CD8-positive, alpha-beta memory T cell (primary cell): ENCODE measurements at places on chromosomes 13 and 19.

- no peak for DNase-seq
Observed at GRCh38 chr13:114011226-114011625, 37.4 kb upstream of the C13orf46 start.

DNA sequence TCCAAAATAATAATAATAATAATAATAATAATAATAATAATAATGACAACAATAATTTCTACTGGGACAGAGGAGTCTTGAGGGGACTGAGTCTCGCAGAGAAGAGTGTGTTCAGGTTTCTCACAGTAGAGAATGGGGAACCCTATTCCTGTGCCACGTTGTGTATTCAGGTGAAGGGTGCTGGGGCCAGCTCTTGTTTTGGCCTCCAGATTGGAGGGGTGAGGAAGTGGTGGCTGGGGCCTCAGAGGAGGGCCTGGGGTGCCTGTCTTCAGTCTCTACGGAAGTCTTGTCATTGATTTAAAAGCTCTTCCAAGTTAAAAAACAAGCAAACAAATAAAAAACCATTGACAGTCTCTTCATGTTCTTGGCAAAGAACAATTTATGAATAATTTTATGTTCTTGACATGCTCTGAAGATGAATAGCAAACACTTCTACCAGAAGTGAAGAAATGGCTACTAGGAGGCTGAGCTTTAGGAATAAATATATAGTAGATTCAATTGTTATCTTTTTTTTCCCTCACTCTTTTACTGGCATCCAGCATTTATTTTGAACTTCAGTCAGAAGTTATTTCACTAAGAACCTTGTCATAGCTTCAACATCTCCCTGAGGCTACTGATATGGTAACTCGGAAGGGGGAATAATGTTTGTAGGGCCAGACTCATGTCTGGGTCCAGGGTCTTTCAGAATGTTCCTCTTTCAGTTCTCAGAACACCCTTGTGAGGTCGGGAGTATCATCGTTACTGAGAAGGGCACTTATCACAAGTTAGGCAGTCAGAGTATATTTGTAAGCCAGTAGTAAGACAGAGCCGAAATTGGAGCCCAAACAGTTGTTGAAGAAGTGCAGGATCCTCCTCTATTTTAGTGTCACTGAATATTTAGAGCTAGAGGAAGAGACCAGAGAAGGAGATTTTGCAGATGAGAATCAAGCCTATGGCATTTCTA, 13.1 kb downstream of the LRCH1 start:
- DNase-seq, result no peak

- no peak for DNase-seq
Observed at GRCh38 chr13:51432576-51432975, 20.3 kb downstream of the INTS6 start.

- no peak for DNase-seq
Observed at GRCh38 chr13:66171920-66172319, 1058.2 kb downstream of the PCDH9 start.

DNA sequence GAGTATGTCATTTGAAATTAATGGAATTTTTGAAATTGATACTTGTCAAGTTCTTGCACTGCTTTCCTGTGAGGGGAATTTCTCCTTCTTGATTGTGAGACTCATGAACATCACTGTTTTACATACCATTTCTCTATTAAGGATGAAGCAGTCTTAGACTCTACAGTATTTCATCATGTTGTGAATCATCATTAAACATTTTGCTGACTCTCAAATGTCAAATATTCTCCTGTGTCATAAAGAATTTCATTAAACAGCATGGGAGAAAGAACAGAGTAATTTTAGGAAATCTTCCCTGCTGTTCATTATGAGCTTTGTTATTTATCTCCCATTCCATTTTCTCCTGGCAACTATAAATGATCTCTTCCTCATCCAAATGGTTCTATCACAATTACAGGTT, 729.0 kb downstream of the PCDH9 start:
- DNase-seq, result no peak
